NCI-H1048 (cell line): ENCODE measurements at places on chromosomes 3 and 15.

DNA sequence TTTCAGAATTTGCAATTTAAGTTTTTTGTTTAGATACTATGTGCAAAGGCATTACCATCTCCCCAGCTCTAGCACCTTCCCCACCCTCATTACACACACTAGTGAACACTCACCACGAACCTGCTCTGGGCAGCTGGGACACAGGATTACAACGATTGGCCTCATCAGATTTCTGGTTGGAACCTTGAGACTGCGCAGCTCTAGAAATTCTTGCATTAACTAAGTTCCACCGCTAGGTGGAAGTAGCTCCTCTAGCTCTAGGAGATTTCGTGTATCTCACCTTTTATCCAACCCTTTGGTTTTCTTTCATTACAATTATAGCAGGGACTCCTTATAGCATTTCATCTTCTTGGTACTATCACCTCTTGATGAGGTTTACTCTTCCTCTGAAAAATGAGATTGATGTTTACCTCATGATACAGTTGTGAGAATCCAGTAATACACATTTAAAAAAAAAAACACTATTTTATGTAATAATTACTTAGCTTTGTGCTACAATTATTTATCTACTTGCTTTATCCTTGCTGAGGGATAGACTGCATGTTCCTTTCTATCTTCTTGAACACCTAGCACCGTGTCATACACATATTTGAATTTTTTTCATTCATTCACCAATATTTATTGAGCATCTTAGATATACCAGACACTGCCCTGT is 28.7 kb upstream of the PLOD2 start:
- DNase-seq = peak; percentile 7

GRCh38 chr15:32677238-32677750 is 35.8 kb downstream of the SCG5 start:
- DNase-seq = no peak

DNA sequence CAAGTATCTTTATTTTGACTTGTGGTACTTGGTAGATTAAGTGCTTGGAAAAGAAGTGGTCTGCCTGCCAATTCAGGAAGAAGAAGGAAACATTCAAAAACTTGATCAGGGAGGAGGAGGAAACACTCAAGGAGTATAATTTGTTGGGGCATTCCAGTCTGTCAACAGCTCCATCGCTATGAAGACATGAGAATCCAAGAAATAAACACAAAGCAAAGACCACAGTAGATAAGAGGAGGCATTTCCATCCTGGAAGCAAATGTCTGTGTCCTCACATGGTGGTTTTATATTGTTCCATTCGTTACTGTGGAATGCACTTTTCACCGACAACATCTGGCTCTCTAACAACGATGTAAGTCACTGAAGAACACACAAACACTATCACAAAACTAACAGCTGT is 176.1 kb upstream of the FRMD4B start:
- DNase-seq = no peak

DNA sequence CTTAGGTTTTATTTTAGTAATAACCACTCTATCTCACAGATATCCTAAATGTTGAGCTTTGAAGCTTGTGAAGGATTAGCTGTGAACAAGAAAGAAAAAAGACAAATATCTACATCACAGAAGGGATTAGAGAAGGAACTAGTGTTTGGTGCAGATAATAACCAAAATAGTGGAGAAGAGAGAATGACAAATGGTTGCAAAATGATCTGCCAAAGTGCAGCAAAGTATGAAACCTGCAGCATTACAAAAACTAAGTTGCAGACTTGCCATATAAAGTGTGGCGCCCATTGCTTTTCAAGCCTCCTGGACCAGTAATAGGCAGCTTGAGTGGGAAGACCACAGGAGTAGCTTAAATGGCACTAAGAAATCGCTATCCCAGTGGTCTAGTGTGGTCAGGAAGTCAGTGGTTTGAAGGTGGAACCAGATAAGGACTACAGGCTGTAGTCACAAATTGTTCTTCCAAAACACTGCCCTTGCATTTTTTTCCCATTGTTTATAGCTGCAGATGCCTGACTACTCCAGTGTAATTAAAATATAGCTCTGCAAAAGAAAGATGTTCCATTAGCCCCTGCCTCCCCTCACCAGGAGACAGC is 20.7 kb downstream of the TPM1 start:
- no peak for DNase-seq

GRCh38 chr3:113005611-113006010 is 14.8 kb downstream of the GTPBP8 start:
- no peak for DNase-seq

DNA sequence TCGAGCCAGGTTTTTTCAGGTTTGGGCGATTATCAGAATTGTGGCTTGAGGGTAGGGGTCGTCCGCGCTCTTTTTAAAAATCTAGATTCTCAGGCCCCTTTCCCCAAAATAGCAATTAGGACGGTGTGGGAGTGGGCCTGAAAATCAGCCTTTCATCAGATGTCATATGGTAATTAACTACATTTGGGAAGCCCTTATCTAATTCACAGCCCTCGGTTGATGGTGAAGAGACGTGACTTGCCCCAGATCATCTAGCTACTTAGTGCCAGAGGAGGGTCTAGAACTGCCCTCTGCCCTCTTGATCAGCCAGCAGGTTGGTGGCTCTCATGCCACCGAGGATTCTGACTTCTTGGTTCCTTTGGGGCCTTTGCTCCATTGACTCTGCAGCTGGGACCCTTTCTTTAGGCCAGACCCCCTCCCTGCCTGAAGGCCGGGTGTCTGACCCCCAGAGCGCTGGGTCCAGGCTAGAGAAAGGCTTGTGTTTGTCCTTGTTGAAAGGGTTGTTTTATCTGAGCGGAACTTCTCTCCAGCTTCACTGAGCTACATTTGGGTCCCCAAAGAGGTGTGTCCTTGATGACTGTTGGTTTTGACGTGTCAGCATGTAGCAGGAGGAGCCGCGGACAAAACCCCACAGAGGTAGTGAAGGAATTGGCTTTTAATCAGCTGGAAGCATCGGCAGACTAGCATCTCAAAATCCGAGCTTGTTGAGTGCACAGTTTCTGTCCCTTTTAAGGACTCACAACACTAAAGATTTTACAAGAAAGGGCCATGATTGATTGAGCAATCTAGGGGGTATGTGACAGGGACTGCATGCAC is 857 bp downstream of the AEN start:
- no peak for DNase-seq

GRCh38 chr3:146300768-146301167 is 49.9 kb upstream of the PLSCR4 start:
- DNase-seq = no peak

DNA sequence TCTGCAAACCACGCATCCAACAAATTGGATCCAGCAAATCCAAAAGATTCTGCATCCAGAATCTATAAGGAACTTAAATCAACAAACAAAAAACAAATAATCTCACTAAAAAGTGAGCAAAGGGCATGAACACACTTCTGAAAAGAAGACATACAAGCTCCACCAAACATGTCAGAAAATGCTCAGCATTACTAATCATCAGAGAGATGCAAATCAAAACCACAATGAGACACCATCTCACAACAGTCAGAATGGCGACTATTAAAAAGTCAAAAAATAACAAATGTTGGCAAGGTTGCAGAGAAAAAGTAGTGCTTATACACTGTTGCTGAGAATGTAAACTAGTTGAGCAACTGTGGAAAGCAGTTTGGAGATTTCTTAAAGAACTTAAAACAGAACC is 21.6 kb upstream of the SLC25A36 start:
- DNase-seq = no peak

DNA sequence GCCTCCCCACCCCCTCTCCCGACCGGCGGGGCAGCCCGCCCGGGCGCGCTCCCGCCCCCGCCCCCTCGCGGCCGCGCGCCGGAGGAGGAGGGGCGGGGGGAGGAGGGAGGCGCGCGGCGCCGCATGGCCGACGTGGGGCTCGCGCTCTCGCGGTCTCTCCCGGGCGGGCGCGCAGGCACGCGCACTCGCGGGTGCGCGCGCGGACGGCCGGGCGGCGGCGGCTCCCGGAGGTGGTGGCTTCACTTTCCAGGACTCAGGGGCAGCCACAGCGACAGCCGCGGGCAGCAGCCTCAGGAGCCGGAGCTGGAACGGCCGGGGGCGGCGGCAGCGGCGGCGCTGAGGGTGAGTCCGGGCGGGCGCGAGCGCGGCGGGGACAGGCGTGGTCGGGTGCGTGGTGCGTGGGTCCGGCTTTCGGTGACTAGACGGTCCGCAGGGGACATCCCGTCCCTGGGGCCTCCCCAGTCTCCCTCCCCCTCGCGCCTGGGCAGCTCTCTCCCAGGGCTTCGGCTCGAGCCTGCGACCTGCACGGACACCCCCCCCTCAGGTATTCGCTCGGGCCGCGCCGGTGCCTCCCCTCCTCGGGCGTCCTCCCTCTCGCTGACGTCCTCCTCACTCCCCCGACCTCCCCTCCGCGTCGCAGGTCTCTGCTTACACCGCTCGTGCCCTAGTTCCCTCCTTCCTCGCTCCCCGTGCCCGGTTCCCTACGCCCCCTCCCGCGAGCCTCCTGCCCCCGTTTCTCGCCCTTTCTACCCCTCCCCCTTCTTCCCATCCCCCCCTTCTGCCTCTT is at the start of gene UBE2E2:
TSS of gene UBE2E2 (plus strand) at position 407 of the 787 bp plus-strand sequence.
- no peak for DNase-seq

- no peak for DNase-seq
Observed at GRCh38 chr3:152261329-152261728, 7.4 kb upstream of the MBNL1 start.

DNA sequence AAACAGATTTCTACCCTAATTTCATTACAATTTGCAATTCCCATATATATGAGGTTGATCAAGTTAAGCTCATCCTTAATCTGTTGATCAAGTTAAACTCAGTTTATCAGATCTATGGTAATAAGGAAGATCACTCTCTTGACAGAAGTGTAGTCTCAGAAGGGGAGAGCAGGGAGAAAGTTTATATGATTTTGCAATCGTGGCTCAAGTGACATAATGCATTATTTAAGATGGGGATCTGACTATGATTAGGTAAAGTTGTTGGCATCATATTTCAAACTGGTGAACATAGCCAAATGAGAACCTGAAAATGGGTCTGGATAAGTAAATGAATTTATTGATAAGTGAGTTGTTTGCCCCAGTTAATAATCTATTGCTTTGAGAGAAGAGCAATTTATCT is 995.3 kb downstream of the OTOL1 start:
- no peak for DNase-seq

- DNase-seq = peak; percentile 62
Observed at GRCh38 chr3:15860014-15860934, 62.5 kb upstream of the ANKRD28 start.

- DNase-seq = no peak
Observed at GRCh38 chr3:40407007-40407406, 20.0 kb downstream of the ENTPD3 start.
